ENCODE measurements at places on chromosomes 13 and 19.

DNA sequence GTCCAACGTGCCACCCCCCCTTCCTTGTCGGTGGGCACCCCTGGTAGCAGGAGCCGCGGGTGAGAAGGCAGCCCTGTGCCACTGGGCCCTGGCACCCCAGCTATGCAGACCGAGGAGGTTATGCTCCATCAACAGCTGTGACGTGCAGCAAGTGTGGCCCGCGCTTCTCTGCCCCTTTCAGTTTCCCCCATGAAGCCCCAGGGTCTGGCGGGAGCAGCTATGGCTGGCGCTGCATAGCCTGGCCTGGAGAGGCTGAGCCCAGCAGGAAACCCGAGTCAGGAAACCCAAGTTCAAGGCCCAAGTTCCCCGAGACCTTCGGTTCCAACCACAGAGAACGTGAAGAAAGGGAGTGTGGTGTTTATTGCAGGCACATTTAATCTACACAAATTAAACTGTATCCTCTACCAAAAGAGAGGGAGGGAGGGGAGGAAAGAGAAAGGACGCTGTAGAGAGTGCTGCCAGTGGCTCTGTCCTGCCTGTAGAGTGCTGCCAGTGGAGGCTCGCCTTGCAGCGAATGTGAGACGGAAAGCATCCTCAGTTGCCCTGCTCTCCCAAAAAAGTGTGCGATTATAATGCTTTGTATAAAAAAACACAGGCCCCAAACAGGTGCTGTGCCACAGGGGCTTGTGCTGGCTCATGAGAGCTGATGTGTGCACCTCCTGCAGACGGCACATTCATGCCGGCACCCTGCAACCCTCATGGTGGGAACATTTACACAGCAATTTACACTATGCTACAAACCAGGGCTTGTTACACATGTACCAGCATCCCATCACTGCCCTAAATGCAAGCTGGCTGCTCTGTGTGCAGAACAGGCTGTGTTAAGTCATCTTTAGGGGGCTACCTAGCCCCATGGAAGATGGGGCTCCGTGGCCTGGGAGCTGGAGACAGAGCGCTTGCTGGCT, 16.3 kb downstream of the POP4 start:
- no peak for DNase-seq

- DNase-seq, result no peak
Measured at GRCh38 chr13:77300176-77301037, 26.5 kb downstream of the MYCBP2 start.

- DNase-seq, result no peak
Measured at GRCh38 chr13:23709536-23709935, 139.3 kb downstream of the TNFRSF19 start.

GRCh38 chr19:45906221-45906620, 3.8 kb upstream of the MYPOP start:
- DNase-seq, result no peak

DNA sequence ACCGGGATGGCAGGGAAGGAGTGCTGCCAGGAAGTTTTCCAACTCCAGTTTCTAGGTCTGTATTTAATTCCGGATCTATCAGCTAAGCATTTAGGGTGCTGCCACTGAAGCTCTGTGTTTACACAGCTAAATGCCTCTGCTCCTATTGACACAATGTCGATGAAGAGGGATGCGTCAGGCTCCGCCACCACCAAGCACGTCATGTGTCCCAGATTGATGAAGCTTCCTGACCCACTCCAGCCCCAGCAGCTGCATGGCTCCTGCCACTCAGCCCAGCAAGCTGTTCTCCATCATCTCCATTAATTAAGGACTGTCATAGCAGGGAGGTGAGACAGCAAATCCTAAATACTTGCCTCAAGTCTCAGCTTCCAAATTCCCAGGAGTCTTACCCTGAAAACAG, 435.2 kb upstream of the ZNF507 start:
- DNase-seq, result no peak

GRCh38 chr13:75985132-75985531, 349.0 kb downstream of the LMO7 start:
- DNase-seq, result no peak

DNA sequence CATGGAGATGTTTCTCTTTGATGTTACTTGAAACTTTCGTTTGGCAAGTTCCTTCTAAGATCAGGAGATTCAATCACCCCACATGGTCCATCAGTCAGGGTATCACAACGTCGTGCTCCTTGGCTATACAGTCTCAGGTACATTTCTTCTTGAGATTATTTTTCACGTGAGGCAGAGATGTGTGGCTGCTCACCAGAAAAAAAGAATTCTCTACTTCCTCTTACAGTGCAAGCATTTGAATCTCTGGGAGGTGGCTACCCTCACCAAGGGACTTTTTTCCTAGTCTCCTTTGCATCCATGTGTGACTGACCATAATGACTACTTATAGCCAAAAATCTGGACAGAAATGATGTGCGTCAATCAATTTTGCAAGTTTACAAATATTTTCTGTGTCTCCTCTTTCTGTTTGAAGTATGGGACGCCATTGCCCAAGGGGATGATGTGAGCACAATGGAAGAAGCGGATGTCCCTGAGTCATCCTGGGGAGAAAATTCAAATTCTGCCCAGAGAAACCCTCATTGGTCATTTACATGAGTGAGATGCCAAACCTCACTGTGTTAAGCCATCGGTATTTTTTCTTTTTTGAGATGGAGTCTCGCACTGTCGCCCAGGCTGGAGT, 8.6 kb upstream of the LAIR2 start:
- DNase-seq, result no peak

DNA sequence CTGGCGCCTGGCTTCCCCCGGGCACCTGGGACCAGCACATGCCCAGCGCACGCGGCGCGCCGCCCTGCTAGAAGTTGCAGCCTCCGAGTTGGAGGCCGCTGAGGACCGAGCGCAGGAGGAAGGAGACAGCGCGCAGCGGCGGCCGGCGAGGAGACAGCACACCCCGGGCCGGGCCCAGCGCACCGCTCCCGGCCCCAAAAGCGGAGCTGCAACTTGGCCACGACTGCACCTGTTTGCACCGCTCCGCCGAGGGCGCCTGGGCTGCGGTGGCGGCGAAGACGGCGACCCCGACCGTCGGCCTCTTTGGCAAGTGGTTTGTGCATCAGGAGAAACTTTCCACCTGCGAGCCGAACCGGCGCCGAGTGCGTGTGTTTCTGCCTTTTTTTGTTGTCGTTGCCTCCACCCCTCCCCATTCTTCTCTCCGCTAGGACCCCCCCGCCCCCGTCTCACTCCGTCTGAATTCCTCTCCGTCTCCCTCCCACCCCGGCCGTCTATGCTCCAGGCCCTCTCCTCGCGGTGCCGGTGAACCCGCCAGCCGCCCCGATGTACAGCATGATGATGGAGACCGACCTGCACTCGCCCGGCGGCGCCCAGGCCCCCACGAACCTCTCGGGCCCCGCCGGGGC, at the start of gene SOX1:
TSS of gene SOX1 (plus strand) at position 34 of the 626 bp plus-strand sequence. CDS start at position 544, 510 bp downstream.
- DNase-seq, result no peak
